Activated CD8-positive, alpha-beta memory T cell treated with anti-CD3 and anti-CD28 coated beads for 24 hours (primary cell): ENCODE measurements at places on chromosomes 5 and 9.

DNA sequence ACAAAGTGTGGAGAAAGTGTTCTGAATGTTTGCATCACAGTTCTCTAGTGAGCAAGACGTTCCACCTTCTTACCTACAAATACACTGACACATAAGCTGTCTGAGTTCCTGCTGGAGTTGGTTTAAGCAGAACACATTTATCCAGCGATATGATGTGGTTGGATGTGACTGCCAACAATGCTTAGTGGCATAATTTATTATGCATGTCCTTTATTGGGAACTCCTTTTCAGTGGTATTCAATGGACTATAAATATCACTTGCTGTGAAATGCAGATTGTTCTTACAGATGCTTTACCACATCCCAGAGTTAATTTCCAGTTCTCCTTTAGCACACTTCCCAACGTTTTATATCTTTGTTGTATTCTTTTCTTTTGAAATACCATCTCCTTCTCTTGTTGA is 222.2 kb downstream of the LURAP1L start:
- no peak for DNase-seq

DNA sequence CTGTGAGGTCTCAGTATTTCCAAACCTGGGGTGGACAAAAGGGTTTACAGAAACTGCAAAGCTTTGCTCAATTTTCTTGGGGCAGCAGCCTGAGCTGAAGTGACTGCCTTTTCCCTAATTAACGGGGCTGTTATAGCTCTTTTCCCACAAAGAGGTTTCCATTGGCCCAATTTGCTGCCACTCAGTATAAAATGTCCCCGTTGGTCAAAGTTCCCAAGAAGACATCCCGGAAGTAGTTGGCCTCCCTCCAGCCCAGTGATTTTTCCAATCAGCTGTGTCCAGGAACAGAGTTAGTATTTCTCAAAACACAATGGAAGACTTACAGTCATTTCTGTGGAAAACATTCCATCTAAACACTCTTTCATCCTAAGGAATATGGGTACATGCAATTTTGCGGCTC is 643.6 kb downstream of the ACTL7B start:
- no peak for DNase-seq

- no peak for DNase-seq
Measured at GRCh38 chr5:167767795-167768194, 523.6 kb upstream of the WWC1 start.

- DNase-seq = peak; percentile 84
Measured at GRCh38 chr9:89448381-89448780, 49.5 kb downstream of the SEMA4D start.

DNA sequence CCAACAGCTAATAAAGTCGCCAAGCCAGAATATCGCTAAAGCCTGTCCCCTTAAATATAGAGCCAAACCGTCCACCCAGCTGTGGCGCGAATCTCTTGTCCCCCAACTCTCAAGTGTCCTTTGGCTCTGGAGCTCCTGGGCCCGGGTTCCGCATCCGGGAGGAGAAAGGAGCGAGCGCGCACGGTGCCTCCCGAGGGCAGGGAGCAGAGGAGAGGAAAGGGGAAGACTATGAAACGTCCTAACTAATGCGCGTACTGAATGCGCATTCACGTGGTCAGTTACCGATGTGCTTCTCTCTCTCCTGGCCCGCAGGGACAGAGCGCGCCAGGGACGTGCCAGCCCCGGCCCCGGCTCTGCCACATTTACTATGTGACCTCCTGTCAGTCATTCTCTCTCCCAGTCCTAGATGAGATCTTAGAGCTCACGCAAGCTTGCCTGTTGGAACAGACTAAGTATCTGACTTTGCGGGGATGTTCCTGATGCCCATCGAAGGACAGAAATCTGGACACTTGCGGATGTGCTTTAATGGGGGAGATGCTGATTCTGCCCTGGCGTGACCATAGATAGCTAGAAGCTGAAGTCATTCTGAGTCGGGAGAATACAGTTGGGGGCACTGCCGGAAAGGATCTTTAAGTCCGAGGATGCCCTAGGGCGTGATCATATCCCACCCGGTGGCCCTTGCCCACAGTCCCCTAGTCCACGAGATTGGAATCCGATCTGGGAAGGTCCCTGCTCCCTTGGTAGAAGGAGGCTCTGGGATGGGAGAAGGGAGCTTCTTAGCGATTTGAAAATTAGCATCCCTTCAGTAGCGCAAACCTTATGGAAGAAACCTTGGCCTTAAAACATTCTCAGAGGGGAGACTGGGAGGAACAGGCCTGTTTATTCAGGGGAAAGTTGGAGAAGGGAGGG is 5.7 kb upstream of the EBF1 start:
- no peak for DNase-seq

DNA sequence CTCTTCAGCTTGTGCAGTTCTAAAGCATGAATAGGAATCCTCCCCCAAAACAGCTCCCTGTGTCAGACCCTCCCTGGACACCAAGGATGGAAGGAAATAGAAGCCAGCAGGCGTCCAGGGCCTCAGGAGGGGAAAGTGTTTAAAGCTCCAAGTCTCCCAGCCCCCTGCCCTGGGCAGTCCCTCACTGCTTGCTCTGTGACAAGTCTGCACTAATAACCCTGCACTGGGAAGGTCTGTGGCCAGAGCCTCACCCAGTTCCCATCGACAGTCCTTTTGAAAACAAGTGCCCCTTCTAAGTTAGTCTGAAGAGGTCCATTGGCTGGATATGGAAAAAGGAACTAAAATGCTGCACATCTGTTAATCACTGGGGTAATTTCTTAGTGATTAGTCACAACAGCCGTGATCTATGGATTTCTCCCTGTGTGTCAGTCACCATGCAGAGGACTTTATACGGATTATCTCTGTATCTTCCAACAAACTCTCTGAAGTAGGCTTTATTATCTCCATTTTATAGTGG is 195.3 kb downstream of the FBXL7 start:
- no peak for DNase-seq

- DNase-seq = no peak
Measured at GRCh38 chr5:7533941-7534340, 138.0 kb downstream of the ADCY2 start.

- no peak for DNase-seq
Measured at GRCh38 chr9:17839776-17840175, 260.9 kb downstream of the SH3GL2 start.

GRCh38 chr5:14588145-14588544 is 6.6 kb downstream of the OTULINL start:
- DNase-seq = no peak

DNA sequence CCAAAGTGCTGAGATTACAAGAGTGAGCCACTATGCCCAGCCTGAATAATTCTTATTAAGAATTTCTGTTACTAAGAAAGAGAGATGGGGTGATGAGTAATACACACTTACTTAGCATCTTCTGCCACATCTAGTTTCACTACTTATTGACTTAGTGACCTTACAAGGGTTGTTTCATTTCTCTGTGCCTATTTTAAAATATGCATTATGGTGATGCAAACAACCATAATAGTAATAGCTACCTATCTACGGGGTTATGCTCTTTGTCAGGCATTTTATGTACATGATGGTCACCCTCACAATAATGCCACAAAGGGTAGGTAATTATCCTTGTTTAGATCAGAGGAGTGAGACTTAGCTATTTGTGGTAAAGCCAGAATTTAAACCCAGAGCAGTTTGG is 499.0 kb upstream of the SGCD start:
- DNase-seq = no peak
